Suprapubic skin (tissue), 4 donors: ENCODE measurements at places on chromosomes 3 and 15. TPM values are rescaled to one million over a fixed set of nuclear protein-coding genes. Genes with fewer than 3 reads are reported as not detected.

DNA sequence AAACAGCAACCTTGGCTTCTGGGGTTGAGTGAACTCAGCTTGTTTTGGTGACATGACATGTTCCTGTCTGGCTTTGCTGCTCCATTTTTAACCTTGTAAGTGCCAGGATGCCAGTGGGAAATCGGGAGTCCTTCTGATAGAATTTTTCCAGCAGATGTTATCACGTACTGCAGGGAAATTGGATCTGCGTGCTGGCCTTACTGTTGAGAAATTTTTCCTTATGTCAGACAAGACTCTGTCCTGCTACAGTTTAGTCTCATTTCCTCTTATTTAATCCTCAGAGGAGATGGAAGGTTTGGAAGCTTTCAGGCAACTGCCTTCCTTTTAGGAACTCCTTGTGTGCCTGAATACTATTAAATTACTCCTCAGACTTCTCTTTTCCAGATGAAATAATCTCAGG is 80.6 kb downstream of the PGPEP1L start:
- no peak for DNase-seq

The XCR1 gene
- 0.93 TPM for total RNA-seq

The TMEM108 gene
- total RNA-seq = 0.95 TPM

- DNase-seq = no peak
Observed at GRCh38 chr3:14285548-14285925, 106.9 kb downstream of the LSM3 start.

DNA sequence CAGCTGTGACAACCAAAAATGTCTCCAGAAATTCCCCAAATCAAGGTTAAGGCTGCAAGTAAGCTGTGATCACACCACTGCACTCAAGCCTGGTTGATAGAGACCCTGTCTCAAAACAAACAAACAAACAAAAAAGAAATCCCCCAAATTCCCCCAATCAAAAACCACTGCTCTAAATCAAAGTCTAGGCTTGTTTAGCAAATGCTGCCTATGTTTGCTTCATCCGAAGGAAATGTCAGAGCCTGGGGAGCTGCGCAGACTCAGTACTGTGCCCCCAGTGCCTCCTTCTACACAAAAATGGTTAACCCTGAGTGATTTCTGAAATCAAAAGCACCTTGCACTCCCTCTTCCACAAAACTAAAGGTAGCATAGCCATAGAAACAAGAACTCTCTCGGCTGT is 13.4 kb downstream of the IL17RD start:
- no peak for DNase-seq

The PLSCR2 gene
- not detected for total RNA-seq

DNA sequence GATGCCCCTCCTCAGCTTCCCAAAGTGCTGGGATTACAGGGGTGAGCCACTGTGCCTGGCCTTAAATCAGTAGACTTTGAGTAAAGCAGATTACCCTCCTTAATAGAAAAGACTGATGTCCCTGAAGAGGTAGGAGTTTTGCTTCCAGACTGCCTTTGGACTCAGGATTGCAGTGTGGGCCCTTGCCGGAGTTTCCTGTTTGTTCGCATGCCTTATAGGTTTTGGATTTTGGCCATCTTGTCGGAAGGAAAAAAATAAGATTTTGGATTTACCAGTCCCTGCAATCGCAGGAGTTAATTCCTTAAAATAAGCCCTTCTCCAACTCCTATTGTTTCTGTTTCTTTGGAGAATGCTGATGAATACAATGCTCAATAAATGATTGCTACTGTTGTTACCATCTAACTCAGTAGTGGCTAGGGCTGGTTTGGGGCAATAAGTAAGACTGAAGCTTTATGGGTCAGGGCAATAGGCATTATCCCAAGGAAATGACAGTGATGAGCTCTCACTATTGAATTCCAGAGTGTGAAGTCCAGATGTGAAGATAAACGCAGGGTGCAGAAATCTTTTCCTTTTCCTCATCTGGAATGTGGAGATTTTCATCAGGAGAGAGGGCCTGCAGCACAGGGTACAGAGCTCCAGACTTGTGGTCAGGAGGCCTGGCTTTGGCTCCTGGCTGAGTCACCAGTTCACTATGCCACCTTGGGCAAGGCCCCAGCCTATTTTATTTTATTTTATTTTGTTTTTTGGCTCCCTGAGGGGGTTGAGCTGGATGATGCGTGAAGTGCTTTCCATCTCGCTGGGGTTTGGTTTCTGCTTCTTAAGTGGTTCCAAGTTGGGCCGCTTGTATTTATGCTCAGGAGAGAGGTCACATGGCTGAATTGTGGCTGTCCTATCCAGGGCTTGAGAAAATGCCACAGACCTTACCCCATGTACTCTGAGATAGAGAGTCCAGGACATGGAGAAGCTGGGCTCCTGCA is 25.3 kb downstream of the FOXL2 start:
- no peak for DNase-seq
